NCI-H1436 (cell line): ENCODE measurements at places on chromosomes 5 and 9.
A peak's percentile ranks its signal among the peaks of the same experiment; 100 is the strongest.

DNA sequence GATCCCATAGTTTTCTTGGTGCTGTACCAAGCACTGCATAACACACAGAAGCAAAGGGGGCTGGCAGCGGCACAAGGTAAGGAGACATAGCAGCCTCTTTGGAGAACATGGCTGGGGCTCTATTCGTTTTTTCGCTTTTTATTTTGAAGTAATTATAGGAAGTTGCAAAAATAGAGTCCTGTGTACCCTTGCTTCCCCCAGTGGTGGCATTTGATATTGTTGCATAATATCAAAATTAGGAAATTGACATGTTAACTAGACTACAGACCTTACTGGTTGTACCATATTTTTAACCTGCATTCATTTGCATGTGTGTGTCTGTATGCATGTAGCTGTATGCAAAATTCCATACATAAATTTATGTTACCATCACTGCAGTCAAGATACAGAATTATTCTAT lies 6.6 kb upstream of the UBQLN1 start:
- no peak for DNase-seq

GRCh38 chr5:61256474-61256873 lies 75.6 kb upstream of the ZSWIM6 start:
- DNase-seq: no peak

GRCh38 chr5:74613283-74613682 lies 27.2 kb downstream of the ENC1 start:
- DNase-seq: no peak

- DNase-seq: no peak
Measured at GRCh38 chr5:20276959-20277263, 288.9 kb upstream of the CDH18 start.

DNA sequence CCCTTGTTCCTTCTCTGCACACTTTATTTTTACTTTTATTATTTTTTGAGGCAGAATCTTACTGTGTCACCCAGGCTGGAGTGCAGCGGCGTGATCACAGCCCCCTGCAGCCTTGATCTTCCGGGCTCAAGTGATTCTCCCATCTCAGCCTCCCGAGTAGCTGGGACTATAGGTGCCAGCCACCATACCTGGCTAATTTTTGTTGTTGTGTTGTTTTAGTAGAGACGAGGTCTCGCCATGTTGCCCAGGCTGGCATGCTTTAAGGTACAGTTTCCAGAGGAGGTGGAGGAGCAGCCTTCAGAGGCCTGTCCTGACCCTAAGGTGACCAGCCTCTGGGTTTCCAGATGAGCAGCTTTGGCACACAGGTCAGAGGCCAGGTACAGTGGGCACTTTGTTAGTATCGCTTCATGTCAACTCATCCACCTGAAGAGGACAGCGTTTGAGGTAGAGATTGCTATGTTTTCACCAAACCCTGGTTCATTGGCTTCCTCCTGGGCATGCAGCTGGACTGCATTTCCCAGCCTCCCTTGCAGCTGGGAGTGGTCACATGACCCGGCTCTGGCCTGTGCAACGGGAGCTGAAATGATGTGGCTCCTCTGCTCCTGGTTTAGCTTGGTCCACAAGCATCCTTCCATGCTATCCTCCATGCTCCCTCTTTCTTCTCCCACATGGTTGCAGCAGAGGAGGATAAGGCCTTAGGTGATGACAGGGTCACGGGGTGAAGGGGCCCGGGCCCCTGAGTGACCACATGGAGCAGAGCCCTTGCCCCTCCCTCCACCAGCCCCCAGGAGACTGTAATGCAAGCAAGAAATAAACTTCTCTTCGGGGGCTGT lies 139.3 kb upstream of the IER5L start:
- no peak for DNase-seq

DNA sequence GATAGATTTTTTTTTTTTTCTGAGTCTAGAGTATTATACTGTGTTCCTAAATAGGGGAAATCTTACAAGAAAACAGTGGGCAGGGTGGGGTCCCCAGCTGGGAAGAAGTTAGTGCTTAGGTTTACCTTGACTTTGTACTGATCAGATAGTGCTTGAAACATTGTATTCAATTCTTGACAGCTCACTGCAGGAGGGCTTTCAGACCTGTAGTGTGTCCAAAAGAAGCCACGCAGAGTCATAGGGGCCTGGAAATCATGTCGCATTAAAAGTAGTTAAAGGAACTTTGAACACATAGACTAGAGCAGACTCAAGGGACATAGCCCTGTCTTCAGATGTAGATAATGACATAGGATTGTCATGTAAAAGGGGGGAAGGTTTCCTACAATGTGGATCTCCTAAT lies 215.4 kb upstream of the NR4A3 start:
- DNase-seq: no peak

GRCh38 chr5:177426566-177427210 lies at the start of gene GRK6:
Gene GRK6, plus strand, starts transcription at chr5:177426676. Its CDS starts 170 bp downstream, at chr5:177426846.
- DNase-seq: no peak

DNA sequence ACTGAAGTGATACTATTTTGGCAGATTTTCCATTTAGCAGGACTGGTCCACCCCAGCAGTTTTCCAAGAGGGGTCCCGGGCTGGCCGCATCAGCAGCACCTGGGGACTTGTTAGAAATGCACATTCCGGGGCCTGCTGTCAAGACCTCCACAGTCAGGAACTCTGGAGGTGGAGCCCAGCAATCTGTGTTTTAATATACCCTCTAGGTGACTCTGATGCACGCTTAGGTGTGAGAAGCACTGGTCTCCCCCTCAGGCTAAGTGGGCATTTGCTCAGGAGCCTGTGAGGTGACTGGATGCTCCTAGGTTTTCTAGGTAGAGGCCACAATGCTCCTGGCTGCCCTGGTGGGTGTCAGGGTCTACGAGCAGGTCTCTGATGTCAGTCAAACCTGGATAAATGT lies 81.7 kb downstream of the DCP2 start:
- no peak for DNase-seq

DNA sequence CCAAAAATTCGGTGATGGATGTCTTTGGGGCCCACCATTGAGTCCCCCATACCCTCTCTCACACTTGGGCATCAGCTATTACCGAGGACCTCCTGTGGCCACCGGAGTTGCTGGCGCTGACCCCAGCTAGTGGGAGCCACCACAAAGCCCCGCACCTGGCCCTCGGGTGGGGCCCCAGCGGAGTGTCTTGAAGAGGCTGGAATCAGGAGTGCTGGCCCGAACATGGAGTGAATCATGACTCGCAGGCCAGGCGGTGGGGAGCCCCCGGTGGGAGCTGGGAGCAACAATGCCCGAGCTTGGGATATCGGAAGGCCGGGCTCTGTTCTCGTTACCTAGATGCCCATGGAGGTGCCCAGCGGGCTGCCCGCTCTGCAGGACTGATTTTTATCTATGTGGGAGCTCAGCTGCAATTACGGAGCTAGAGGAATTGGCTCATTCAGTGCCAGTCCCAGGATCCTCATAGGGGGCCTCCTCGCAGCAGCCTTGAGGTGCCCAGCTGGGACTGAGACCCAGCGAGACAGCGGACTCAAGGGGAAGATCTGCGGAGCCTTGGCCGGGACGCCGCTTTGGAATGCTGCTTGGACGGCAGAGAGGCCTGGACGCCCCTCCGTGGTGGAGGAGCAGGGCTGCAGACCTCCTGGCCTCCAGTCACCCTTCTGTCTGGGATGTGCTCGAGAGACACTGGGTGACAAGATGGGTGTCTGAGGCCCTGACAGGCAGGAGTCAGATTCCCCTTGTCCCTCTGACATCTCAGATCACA lies 70.8 kb downstream of the PSMB7 start:
- DNase-seq: no peak

DNA sequence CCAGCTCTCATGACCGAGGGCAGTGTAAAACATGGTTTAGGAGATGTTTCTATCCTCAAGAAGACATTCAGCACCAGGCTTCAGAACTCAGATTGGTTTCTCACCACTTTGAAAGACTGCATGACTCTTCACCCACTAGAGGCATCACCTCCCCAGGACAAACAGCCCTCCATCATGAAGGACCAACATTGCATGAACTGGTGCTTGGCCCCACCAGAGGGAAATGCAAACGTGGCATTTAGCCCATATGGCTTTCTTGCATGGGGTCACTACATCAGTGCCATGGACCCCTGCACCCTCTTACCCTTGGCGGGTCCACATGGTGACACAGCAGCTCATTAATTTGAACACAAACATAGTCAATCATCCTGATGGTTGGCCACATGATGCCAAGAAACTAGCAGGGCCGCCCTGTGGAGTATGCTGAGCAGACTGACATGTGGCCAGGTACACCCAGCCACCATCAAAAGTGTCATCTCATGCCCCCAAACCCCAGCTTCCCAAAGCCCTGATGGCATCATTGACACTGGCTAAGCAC lies 129.5 kb upstream of the FSTL4 start:
- DNase-seq: no peak

GRCh38 chr5:177452688-177453638 lies 6.3 kb downstream of the PRR7 start:
- DNase-seq: no peak

DNA sequence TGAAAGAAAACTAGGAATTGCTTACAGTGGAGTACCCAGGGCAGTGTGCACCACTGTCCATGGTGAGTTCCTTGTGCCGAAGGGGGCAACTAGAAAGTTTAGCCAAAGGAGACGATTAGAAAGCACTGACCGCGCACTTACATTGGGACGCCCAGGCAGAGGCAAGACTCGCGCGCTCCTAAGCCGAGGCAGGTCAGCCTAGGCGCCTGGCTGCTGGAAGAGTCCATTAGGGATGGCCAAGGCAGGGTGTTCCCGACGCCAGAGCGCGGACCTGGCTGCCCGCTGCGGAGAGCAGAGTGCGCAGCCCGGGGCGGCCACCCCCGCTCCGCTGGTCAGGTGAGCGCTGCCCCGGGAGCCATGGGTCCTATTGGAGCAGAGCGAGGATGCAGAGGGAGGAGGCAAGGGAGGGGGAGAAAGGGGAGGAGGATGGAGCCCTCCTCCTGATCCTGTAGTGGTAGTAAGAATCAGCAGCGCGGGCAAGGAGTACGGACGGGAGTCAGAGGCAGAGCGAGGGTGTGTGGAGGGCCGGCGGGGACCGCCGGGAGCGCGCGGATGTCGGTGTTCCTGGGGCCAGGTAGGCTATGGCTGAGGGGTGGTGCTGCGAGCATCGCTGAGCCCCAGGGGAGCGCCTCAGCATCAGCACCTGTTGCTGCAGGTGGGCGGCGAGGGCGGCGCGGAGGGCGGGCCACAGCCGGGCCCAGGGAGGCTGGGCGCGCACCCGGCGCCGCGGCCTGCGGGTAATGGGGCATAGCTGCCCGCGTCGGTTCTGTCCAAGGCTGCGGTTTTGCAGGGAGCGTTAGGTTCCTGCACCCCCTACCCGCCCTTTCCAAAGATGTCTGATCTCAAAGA lies at the start of gene ADGRV1:
Gene ADGRV1 (plus strand): TSS at position 454 of the 849 bp plus-strand sequence. CDS start 99 bp downstream, at position 553.
- DNase-seq: peak; percentile 96

- no peak for DNase-seq
Measured at GRCh38 chr5:31770998-31771397, 132.1 kb downstream of the PDZD2 start.

GRCh38 chr9:69199769-69200470 lies 25.8 kb downstream of the TJP2 start:
- no peak for DNase-seq

GRCh38 chr9:130421802-130422276 lies 22.9 kb upstream of the ASS1 start:
- DNase-seq: peak; percentile 15

DNA sequence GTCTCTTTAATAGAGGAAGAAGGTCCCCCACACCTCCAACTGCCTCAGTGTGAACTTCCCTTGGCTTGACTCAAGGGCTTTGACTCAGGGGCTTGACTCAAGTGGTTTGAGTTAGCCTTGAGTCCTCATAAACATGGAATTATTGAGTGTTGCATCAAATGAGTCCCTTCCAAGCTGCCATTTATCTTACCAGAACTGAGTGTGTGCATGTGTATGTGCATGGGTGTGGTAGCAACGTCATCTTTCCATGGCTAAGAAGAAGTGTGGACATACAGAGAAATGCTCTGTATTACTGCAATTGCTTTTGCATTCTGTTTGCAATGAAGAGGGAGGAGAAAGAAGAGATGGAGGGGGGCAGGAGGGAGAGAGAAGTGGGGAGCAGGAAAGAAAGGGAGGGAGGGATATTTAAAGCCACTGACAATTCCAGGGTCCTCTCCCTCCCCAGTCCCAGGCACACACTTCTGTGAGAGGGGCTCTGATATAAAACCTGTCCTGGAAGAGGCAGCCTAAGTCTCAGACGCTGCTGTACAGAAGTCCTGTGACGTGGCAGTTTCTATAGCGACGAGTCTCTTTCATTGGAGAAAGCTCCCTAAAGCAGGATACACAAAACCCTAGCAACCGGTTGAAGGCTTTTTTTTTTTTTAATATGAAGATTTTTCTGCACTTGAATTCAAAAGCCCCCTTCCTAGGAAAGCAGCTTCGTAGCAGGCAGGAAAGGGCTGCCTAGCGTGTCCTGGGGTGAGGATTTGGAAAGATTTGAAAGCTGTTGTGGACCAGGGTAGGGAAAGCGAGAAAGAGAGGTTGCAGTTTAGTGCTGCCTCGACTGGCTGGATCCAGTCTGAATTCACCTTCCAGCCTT lies 93.3 kb upstream of the MAP1B start:
- peak; percentile 88 for DNase-seq

GRCh38 chr9:108924466-108924865 lies 9.5 kb downstream of the ELP1 start:
- no peak for DNase-seq

DNA sequence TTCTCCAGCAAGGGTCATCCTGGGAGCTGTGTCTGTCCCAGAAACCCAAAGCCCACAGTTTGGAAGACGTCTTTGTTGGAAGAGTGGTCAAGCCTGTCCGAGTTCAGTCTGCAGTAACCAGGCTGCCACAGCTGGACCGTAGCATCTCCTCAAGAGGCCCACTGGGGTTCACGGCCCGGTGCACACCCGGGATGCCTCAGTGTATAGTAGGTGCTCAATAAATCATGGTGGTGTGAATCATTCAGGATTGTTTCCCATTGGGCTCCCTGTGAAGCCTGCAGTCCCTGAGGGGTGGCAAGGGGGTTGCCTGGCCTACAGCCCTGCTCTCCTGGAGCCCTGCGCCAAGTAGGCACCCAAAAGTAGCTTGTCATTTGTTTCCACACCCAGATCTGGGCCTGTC lies 10.3 kb upstream of the PRRX2 start:
- DNase-seq: no peak

DNA sequence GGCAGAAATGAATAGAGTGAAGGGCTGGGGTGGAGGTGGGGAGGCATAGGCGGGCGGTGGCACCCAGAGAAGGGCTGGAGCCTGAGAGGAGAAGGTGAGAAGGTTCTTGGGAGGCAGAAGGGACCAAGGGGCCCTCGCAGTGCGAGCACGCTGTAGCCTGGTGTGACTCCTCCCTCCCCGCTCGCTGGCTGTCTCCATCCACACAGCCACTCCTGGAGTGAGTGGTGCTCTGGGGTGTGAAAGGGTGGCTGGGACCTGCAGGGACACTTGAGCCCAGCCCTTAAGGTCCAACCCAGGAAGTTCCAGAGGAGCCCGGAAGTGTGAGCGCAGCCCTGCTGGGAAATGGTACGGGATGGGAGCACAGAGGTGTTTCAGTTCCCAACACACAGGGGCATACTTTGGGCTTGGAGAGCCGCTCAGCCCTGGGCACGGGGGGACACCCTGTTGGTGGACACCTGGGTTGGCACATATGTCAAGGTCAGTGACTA lies 9.3 kb upstream of the SCGB3A1 start:
- no peak for DNase-seq
